NCI-H1105 (cell line): ENCODE measurements at places on chromosomes 16 and 17.

GRCh38 chr17:79991924-79992648 lies 43.6 kb downstream of the TBC1D16 start:
- peak; percentile 29 for DNase-seq

DNA sequence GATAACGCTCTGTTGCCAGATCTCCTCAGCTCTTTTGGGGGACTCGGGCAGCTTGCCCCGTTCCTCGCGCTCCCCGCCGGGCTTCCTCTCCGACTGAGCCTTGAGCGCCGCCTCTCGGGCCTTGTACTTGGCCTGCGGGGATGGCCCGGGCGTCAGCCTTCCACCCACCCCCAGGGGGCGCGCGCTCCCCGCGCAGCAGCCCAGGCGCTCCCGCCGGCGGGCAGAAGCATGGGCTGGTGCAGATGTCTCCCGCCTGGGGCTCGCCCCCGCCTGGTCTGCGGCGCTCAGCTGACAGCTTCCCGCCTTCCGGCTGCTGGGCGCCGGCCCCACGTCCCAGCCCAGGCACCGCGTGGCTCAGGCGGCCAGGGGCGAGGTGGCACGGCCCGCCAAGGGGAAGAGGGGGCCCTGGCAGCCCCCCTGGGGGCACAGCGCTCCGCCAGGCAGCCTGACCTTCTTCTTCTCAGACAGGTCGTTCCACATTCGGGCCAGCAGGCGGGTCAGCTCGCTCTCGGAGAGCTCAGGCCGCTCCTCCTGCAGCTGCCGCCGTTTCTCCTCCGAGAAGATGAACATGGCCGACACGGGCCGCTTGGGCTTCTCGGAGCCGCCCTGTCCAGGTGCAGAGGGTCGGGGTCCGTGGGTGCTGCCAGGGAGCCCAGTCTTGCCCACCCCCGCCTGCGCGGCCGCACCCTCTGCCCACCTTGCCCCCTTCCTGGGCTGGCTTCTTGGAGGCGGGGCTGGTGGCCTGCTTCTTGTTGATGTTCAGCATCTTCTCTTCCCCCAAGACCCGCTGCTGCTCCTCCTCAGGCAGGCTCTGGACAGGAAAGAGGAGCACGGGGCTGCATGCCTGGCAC lies 8.9 kb downstream of the UBTF start:
- peak; percentile 59 for DNase-seq

GRCh38 chr16:66455970-66456369 lies 28.9 kb downstream of the BEAN1 start:
- DNase-seq = no peak

DNA sequence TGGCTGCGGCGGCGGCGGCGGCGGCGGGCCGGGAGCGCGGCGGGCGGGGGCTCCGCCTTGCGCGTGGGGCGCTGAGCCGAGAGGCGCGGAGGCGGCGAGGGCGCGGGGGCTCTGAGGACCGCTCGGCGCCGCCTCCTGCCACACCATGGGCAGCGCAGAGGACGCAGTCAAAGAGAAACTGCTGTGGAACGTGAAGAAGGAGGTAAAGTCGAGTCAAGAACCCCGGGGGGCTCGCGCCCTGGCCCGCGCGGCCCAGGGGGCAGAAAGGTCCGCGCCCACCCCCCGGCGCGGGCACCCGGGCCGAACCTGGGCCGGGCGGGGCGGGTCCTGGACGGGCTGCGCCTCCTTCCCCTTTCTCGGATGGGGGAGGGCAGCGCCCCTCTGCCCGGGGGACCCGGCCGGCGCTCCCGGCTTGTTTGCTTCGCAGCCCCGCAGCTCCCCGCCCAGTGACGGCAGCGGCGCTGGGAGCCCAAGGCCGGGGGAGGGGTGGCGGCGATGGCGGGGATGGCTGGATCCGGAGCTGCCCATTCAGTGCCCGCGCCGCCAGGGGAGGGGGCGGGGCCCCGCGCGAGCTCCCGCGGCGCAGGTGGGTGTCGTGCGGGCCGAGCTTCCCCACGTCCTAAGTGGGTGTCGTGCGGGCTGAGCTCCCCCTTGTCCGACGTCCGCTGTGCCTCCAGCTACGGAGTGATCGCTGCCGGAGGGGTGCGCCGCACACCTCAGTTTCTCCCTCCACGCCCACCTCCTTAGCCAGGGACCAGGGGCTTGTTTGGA lies 428 bp downstream of the SGSM2 start:
- no peak for DNase-seq

DNA sequence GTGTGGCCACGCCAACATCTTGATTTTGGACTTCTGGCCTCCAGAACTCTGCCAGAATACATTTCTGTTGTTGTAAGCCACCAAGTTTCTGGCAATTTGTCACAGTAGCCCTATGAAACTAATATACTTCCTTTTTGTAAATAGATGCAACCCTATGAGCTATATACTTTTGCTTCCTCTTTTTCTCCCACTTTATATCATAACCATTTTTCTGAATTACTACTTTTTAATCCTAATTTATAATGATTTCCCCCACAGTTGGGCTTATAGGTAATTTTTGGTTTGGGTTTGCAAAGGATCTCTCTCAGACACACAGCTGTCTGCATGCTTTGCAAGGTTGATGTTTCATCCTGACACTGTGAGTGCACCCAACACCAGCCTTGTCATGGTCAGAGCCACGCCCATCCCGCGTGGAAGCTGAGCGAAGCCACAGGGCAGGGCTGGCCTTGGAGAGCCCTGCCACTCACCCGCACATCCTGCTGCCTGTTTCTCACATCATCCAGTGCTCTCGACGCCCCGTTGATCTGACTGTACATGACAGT lies 5.8 kb downstream of the TRIM25 start:
- DNase-seq = no peak

- DNase-seq = no peak
These were observed 18.0 kb upstream of the CEP20 start for GRCh38 chr16:15906439-15906838.

DNA sequence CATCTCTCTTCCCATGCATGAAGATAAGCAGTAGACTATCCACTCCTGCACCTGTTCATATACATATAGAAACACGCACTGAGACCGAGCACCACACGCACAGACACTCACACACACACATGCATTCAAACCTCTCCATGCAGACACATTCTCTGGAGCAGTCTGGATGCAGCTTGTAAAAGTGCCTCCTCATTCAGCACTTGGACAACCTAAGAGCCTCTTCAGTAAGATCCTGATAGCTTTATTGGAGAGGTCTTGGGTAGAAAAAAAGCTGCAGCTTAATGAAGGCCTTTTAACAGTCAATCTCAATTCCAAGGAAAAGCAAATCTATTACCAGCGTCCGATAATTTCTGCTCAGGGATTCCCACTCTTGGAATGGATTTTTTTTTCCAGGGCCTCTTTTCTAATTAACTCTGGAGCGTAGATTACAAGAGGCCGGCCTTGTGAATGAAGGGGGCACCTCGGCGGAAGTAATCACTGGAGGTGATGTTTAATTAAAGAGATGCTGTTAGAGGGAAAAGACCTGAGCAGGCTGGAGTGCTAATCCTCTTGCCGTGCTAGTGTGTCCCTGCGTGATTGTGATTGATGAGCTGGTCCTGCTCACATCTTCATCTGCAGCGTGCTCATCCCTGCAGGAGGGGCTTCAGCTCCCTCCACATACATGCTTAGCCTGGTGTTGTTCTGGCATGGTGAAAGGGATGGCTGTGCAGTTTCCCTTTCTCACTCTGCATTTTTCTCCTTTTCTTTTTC lies 155.1 kb downstream of the RBFOX1 start:
- no peak for DNase-seq

GRCh38 chr17:48915459-48916282 lies 7.5 kb downstream of the UBE2Z start:
- no peak for DNase-seq

- no peak for DNase-seq
These were observed 265.3 kb downstream of the MAP2K6 start for GRCh38 chr17:69679829-69680228.

GRCh38 chr17:35187481-35187880 lies 6.7 kb downstream of the SLC35G3 start:
- no peak for DNase-seq

DNA sequence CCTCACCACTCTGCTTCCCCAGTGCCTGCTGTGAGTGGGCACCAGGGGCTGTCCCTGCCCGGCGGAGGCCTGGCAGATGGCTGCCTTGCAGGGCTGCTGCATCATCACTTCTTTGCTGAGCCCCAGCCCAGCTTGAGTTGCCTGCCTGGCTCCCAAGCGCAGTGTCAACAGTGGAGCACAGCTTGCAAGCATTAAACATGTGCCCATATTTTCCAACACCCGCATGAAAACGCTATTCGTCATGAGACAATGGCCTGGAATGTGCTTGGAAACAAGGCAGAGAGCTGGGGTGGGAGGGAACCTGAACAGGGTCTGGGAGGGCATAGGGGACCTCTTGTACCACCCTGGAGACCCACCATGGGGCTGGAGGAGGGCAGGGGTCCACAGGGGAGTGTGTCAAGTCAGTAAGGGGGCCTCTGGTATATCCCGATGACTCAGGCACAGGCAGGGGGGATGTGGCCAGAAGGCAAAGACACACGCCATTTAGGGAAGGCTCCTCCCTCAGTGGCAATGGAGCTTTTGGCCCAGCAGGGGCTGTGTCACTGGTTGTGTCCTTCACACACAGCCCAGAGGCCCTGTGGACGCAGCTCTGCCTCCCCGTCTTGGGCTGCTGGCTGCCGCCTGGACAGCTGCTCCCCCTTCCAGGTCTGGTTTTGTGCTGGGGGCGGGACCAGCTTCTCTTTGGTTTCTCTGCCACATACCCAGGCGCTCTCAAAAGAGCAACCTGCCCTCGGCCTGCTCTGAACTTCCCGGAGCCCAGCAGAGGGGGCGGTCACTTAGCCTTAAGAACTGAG lies 17.4 kb upstream of the MTSS2 start:
- DNase-seq = no peak

GRCh38 chr17:39194089-39194984 lies 3.1 kb downstream of the CACNB1 start:
- no peak for DNase-seq

- DNase-seq = no peak
These were observed 4.9 kb downstream of the PGAP6 start for GRCh38 chr16:376817-377418.

DNA sequence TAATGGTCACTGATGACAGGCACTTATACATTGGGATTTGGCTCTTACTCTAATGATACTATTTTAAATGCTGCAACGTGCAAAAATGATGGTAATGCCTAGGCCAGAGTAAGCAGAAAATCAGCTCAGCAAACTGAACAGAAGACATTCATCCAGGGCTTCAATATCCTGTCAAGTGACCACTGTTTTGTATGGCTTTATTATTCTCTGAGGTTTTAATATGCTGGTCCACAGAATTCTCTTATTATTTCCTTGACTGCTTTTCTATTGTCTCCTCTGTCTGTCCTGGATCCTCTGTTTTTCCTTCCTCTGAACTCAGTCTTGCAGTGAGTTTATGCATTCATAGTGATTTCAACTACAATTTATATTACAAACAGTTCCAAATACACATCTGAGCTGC lies 90.8 kb upstream of the PMFBP1 start:
- no peak for DNase-seq

GRCh38 chr17:29216856-29217255 lies 29.8 kb upstream of the CRYBA1 start:
- no peak for DNase-seq

DNA sequence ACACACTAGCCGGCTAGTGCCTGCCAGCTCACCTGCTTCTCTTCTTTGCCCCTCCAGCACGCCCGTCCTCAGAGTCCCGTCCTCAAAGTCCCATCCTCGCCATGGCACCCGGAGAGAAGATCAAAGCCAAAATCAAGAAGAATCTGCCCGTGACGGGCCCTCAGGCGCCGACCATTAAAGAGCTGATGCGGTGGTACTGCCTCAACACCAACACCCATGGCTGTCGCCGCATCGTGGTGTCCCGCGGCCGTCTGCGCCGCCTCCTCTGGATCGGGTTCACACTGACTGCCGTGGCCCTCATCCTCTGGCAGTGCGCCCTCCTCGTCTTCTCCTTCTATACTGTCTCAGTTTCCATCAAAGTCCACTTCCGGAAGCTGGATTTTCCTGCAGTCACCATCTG lies 3.6 kb downstream of the SCNN1G start:
- DNase-seq = no peak

DNA sequence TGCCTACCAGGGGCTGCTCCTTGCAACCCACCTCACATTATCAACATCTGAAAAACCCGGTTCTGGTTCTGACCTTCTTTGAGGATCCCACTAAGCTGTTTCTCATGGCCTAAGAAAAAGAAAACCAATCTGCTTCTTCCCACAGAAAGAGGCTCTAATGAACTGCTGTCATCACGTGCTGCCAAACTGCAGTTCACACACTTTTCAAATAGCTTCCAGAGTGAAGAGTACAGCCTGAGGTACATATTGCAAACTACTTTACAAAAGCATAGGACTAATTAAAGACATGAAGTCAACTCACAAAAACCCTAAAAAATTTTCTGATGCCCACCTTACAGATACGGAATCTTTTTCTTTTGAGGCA lies 36.7 kb downstream of the SMG6 start:
- no peak for DNase-seq
